ENCODE measurements at places on chromosomes 7 and 10.

GRCh38 chr10:66405566-66405965 is 520.3 kb upstream of the LRRTM3 start:
- DNase-seq = no peak

- no peak for DNase-seq
Observed at GRCh38 chr10:123391275-123392028, 237.2 kb downstream of the BUB3 start.

GRCh38 chr10:98391578-98391991 is 23.4 kb downstream of the PYROXD2 start:
- DNase-seq = no peak

DNA sequence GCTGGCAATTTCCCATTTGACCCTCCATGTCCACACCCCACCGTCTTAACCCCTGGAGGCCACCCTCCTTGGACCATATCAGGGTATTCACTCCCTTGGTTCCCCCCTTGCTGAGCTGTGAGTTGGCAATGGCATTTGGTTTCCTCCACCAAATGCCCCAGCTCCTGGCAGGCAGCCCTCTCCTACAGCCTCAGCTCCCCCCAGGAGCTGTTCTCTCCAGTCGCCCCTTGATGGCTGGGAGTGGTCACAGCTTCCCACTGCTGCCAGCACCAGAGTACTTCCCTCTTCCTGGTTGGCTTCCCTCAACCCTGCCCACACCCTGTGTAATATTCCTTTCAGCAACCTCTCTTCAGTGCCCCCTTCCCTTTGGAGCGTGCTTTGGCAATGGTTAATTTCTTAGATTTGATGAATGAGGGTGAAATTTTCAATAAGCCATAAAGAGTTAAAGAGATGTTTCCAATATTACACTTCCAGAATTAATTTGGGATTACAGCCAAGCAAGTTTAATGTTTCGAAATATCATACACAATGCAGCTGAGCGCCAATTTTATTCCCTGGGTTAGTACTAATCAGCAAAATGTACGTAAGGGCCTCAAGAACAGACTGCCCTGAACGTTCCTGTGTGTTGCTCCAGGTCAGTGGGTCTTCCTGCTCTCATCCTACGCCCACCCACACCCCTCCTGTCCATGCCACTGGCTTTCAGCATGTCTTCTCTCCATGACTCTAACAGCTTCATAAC is 207.1 kb upstream of the NFE2L3 start:
- no peak for DNase-seq

DNA sequence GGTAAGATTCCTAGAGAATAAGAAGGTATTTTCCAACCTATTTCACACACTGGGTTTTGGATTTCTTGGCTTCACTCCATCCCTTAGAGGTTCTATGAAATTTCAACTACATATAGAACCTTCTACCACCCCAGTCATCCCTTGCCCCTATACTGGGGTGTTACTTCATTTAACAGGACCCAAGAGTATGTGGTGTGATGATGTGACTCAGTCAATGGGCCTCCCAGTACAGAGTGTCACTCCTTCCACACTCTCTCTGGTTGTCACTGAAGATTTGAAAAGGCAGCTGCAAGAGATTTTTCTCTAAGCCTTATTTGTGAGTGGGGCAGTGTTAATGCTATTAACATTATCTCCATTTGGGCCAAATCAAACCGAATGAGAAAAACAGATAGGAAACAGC is 33.5 kb downstream of the FGFBP3 start:
- no peak for DNase-seq

GRCh38 chr10:14648005-14648765 is 126.5 kb downstream of the FAM107B start:
- peak; percentile 48 for DNase-seq

DNA sequence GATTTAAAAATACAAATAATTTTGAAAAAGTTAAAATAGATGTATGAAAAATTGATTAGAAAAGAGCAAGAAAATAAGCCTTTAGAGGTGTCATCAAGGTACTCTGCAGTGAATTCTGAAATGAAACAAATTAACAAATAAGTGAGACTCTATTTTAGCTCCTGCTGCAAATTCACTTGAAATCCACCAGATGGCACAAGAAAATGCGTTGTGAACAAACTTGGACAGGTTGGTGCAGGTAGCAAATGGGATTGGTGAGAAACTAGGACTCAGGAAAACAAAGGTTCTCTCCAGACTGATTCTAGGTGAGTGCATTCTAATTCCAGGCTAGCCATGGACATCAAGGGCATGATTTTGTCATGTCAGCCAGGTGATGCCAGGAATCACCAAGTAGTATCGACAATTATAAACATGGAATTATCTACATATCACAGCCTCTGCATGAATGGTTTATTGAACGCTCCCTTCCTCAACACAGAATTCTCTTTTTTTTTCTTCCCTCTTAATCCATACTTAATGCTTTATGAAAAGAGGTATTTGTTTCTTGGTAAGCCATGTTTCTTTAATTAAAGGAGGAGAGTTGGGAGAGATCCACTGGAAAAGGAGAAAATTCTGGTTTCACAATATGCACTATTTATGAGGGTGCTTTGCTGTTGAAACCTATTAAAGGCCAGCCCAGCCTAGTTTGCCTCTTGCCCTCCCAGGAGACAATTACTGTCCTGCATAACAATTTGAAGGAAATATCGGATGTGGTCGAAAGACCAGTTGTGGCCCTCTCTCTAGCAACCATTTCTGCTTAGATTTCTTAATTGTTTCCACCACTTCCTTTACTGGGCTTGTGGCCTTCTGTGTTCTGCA is 118.1 kb downstream of the ZNF365 start:
- DNase-seq = no peak

Measured in stimulated activated CD8-positive, alpha-beta memory T cell treated with anti-CD3 and anti-CD28 coated beads, Interleukin-12 subunit alpha, Interleukin-12 subunit beta, amount 100 ng/mL, for 4 hours (primary cell).